ENCODE measurements at places on chromosomes 3 and 15.
A peak's percentile ranks its signal among the peaks of the same experiment; 100 is the strongest.

- DNase-seq: no peak
Observed at GRCh38 chr3:63950698-63951097, 38.5 kb upstream of the SCAANT1 start.

DNA sequence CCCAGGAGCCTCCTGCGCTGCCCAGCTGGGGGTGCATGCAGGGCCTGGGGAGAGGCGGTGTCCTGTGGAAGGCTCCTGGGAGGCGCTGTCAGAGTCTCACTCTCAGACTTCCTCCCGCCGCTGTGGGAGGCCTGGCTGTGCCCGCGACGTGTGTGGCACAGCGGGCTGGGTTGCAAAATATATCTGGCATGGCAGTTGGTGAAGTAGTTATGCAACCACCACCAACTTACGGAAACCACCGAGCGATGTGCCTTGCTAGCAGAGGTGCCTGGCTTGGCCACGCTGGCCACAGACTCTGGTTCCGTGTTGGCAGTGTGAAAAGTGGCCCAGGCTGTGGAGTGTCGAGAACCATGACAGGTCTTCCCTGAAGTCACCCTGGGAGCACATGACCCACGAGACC, 30.6 kb upstream of the GATA2 start:
- no peak for DNase-seq

DNA sequence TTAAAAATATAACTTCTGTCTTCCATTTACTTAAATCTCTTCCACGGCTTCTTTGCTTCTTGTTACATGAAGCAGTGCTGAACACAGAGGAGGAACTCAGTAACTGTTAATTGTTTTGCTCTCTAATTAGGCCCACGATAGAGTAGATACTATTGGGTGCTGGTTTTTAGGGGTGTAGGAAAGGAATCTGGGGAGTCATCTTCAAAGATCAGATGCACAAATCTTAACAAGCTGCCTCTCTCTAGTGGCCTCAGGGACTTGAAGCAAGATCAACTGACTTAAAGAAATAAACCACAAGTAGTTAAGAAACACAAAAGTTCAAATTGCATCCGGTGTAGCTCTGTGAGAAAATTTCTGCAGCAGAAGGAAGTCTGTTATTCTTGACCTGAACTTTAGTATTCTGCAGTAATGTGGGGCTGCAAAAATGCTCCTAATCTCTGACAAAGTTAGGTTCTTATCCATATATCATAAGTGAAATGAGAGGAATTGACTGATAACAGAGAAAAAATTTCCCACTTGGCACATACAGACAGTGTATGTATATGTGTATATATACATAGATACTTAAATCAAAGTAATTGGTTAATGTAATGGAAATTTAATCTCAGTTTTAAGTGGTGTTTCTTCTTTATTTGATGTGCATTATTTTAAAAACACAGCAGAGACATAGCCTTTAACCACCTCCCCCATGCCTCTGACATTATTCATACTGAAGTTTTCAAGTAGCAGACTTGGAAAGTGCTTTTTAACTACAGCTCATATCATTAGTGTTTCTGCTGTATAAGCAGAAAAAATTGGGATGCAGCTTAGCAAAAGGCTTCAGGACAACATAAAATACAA, 51.8 kb downstream of the CHST2 start:
- no peak for DNase-seq

DNA sequence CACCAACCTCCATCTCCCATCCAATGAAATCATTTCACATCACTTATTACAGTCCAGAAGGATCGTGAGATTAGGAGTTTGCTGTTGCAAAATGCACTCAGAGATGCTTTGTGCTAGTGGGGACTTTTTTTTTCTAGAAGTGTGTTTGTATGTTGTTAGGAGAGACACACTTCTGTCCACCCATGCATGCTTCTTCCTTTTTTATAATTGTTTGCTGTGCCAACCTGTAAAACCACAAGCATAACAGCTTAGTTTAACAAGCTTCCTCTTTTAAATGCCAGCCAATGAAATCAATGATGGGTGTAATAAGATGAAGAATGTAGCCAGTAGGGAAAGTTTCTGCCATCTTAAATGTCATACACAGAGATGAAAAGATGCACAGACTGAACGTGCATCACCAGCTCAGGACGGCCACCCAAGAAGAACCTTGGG, 305.6 kb upstream of the STT3B start:
- DNase-seq: no peak

DNA sequence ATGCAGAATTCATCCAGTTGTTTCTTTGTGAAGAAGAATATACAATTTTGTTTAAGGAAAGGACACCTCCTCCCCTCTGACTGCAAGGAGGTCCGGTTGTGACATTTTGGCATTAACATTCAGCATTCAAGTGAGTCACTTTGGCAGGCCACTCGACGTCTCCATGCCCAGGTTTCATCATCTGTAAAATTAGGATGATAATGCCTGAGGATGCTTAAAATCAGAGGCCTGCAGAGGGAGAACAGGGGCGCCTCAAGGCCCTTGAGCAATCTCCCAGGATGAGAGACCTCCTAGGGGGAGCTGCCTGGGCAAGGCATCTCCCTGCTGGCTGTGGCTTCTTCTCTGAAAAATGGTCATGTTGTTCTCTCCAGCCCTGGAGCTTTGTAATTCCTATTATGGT, 236.0 kb downstream of the CACNA2D3 start:
- no peak for DNase-seq

DNA sequence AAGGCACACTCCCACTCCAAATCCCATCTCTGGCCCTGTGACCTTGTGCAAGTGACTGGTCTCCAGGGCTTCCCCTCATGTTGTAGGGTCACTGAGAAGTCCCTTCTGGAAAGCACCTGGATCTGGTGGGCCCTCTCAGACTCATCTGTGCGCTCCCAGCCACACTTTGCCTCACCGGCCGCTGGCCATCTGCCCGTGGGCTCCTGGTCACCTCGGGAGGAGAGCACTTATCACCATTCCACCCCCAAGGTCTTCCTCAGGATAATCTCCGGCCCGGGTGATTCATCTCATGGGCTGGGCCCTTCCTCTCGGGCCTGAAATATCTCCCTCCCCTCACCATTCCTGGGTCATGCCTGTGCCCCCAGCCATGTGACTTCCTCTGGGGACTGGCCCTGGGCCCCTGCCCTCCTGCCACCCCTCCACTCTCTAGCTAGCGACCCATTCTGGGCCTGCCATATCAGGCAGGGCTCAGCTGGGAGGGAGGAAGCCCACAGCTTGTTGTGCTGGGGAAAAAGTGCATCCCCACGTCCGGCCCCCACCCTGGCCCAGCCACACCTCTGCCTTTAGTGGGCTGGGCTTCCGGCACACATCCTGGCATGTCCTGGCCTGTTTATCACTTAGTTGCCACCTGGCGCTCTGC, 10.6 kb upstream of the WNT7A start:
- no peak for DNase-seq

DNA sequence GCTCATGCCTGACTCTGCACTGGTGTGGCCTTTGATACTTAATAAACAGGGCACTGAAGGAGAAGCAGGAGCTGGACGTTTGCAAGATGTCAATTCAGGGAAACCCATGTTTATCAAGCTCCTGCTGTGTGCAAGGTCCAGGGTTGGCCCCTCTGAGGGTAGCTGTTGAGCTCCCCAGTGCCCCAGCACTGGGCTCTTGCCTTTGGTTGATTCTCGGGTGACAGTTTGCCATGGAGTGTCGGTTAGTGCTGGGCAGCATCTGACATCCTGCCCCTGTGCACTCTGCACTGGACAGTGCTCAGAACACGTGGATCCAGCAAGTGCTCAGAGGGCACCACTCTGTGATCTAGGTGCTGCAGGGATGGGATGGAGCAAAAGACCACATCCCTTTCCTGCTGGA, 7.3 kb downstream of the HDAC11 start:
- DNase-seq: no peak

GRCh38 chr15:56150204-56150603, 93.5 kb downstream of the RFX7 start:
- DNase-seq: no peak

GRCh38 chr3:139530717-139531116, 8.8 kb downstream of the RBP1 start:
- no peak for DNase-seq

- DNase-seq: no peak
Observed at GRCh38 chr3:60065227-60065868, 1015.5 kb upstream of the CFAP20DC start.

GRCh38 chr15:69523010-69524001, 70.7 kb downstream of the RPLP1 start:
- DNase-seq: peak; percentile 78

DNA sequence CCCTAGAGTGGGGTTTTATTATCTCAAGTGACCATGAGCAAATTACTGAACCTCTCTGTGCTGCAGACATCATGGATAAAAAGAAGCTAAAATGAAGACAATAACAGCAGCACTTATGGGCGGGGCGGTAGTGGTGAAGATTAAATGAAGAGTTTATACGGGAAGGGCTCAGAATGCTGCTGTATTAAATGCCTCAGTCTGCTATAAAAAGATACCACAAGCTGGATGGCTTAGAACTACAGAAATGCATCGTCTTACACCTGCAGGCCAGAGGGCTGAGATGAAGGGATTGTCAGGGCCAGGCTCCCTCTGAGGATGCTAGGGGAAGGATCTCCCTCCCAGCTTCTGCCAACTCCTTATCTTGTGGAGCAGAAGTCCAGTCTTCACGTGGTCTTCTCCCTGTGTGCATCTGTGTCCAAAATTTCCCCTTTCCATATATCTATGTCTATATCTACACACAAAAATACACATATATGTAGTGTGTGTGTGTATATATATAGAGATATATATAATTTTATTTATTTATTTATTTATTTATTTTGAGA, 2.9 kb downstream of the ALG1L2 start:
- no peak for DNase-seq

GRCh38 chr3:10520072-10520471, 14.7 kb upstream of the ATP2B2 start:
- no peak for DNase-seq

- DNase-seq: no peak
Observed at GRCh38 chr3:179038216-179038898, 33.3 kb downstream of the ZMAT3 start.

DNA sequence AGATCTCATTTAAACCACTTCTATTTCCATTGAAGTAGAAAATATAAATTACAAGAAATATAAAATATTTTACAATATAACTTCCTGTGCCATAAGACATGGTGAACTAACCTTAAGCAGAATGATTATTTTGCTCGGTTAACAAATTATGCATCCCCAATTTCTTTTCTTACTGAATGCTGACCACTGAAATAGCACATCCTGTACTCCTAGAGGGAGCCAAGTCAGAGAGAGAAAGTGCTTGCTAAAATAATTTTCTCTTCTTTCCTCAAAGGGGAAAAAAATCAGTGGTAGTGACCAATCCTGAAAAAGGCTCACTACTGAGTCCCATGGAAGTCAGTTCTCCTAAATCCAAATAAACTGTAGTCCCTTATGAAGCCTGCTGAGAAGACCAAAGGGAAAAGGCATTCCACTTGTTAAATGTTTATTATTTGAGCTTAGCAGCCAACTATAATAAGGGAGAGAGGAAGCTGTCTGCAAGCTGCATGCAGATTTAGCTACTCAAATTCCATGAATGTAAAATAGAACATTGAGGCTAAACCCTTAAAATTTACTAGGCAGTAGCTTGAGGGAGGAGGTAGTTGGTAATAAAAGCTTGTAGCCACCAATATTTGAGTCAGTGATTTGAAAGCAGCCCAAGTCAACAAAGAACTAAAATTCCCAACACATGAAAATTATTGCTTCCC, 33.1 kb downstream of the CEP152 start:
- DNase-seq: no peak

- peak; percentile 99 for DNase-seq
Observed at GRCh38 chr15:73633111-73633990, at the start of gene NPTN. NPTN (minus strand) TSS chr15:73633389; CDS start chr15:73633215, 174 bp downstream.

DNA sequence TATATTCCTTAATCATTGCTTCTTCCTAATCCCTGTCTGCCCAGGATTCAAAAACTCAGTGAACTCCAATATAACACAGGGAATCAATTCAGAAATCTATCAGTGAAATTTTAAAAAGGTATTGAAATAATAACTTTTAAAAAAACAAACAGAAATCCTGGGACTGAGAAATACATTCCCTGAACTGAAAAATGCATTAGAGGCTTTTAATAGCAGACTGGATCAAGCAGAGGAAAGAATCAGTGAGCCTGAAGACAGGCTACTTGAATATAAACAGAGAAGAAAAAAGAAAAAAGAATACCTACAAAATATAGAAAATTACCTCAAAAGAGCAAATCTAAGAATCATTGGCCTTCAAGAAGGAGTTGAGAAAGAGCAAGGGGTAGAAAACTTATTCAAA, 54.7 kb downstream of the CEP70 start:
- no peak for DNase-seq

DNA sequence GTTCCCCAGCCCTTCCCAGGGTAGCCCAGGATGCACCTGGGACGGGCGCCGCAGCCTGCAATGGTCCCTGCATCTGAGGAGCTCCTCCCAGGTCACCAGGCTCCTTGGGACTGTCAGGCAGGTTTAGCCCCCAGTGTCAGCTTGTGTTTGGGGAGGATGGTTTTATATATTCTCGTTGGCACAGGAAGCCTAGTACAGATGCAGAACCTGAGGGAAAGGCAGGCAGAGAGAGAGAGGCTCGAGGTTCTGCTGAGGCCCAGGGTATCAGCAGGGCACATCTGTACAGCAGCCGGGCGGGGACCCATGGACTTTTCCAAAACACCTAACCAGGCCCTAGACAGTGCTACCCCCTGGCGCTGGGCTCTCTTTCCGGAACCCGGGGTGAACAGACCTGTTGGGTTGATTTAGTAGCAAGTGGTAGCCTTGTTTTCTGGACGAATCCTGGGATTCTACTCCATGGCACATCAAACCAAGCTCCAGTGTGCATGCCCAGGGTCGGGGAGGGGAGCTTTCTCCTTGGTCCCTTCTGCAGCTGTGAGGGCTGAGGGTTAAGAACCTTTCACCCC, 8.6 kb downstream of the PAK6 start:
- no peak for DNase-seq

GRCh38 chr3:171377859-171378258, 82.3 kb downstream of the TNIK start:
- DNase-seq: no peak

GRCh38 chr15:80489030-80489594, 84.9 kb downstream of the ARNT2 start:
- no peak for DNase-seq

- DNase-seq: no peak
Observed at GRCh38 chr3:14798231-14798630, 20.5 kb upstream of the FGD5 start.

DNA sequence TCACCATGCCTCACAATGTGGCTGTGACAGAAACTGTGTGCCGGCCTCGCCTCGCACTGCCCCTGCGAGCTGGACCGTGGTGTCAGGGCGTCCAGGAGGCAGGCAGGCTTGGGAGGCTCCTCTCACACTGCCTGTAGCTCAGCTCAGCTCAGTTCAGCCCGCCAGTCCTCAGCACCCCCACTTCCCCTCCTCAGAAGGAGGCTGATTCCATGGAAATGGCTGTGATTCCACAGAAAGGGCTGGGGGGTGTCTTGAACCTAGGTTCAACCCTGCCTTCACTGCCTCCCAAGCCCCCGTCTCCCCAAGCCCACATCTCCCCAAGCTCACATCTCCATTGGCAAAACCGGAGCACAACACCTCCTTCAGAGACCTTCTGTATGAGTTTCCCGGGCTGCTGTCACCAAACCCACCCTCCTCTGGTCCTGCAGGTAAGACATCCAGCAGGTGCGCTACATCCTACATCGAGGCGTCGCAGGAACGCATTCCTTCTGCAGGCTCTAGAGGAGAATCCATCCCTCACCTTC, 94.0 kb downstream of the OCA2 start:
- no peak for DNase-seq

GRCh38 chr3:52208556-52208955, 10.6 kb downstream of the ALAS1 start:
- DNase-seq: no peak

- no peak for DNase-seq
Observed at GRCh38 chr3:109995377-109995776, 658.0 kb upstream of the DPPA4 start.

- DNase-seq: no peak
Observed at GRCh38 chr15:23118208-23118607, 18.4 kb downstream of the GOLGA6L1 start.

All from breast epithelium (tissue), 4 donors.